ENCODE measurements at places on chromosomes 6 and 20.

GRCh38 chr6:135522965-135523692 is 25.6 kb upstream of the AHI1 start:
- no peak for DNase-seq

DNA sequence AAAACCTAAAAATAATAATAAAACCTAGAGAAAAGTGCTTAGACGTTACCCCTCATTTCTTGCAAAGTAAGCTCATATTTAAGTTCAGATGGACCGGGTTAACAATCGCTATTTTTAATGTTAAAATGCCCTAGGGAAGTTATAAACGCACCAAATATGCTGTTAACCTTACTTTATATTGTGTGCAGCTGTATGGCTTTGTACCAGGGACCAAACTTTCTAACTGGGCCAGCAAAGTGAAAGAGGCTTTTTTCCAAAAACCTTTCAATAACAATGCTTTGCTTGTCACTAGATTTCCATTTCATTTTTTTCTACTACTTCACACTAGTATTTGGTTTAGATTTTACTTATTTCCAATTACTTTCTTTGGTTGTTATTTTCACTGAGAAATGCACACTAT is 248.5 kb downstream of the FOXC1 start:
- no peak for DNase-seq

DNA sequence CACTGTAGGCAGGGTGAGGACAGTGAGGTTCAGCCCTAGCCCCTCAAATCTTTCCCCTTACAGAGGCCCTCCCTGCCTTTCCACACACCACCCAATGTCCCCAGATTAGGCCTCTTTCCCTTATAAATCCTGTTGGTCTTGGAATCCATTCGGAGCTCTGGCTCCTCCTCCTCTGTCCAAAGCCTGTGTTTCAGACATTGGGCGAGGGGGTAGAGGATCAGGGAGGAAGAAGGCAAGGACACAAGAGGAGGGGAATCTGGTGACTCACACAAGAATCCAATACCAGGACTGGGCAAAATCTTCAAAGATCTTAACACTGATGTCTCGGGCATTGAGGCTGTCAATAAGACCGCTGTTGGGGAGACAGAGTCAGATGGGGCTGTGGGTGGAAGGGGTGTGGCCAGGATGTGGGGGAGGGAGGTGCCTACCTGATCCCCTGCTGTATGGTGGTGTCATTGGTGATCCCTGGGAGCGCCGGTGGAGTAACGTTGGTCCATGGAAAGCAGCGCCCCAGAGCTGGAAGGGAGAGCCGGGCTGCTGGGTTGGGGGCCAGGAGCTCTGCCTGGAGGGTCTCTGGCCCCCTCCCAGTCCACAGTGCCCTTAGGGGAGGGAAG is 7.6 kb downstream of the SLC44A4 start:
- no peak for DNase-seq

- no peak for DNase-seq
Measured at GRCh38 chr20:56845546-56846086, 216.5 kb downstream of the TFAP2C start.

- no peak for DNase-seq
Measured at GRCh38 chr20:46811224-46812084, 83.2 kb upstream of the EYA2 start.

DNA sequence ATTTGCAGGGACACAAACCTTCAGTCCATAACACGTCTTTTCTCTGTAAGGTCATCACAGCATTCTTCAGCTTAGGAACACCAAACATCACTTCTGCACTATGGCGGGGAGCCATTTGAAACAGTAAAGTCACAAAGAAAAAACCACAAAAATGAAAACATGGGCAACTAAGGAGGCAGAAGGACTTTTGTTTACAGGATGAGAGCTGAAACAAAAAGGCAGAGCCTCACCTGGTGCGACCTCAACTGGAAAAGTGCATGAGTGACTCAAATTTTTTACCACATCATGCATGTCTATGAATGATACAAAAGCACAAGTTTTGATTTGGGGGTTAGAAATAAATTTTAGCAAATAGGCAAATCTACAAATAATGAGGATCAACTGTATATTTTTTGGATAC is 68.2 kb upstream of the TNFAIP3 start:
- DNase-seq: no peak

- no peak for DNase-seq
Measured at GRCh38 chr6:22613051-22613450, 43.7 kb downstream of the HDGFL1 start.

GRCh38 chr6:52416629-52417151 is 3.5 kb upstream of the EFHC1 start:
- DNase-seq: peak; percentile 61

GRCh38 chr20:60872224-60872623 is 379.8 kb upstream of the CDH4 start:
- DNase-seq: no peak

- no peak for DNase-seq
Measured at GRCh38 chr6:73610444-73611275, 43.1 kb downstream of the SLC17A5 start.

All from ascending aorta (tissue), 2 donors.